ENCODE measurements at places on chromosomes 4 and X.

DNA sequence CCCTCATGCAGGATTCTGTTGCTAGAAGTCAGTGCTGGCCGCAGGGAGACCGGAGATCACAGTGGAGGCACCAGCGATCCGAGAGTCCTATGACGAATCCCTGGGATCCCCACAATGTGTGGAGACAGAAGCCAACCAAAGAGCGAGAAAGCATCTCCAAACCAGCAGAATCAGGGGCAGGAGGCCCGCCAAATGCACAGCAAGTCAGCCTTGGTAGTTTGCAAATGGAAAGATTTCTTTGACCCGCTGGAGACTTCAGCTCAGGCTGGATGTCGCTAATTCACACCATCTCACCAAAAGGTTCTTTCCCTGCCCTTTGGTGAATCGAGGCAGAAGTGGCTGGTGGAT lies 505 bp upstream of the PKD2 start:
- no peak for DNase-seq

- peak; percentile 38 for DNase-seq
Observed at GRCh38 chrX:33840176-33840575, 291.9 kb downstream of the FAM47A start.

GRCh38 chr4:105150503-105150902 lies 3.8 kb downstream of the TET2 start:
- no peak for DNase-seq

GRCh38 chr4:184882276-184882675 lies 56.5 kb upstream of the ACSL1 start:
- no peak for DNase-seq

GRCh38 chrX:71540801-71541200 lies 7.9 kb downstream of the OGT start:
- DNase-seq: no peak

- no peak for DNase-seq
Observed at GRCh38 chrX:66053414-66053813, 13.5 kb upstream of the VSIG4 start.

DNA sequence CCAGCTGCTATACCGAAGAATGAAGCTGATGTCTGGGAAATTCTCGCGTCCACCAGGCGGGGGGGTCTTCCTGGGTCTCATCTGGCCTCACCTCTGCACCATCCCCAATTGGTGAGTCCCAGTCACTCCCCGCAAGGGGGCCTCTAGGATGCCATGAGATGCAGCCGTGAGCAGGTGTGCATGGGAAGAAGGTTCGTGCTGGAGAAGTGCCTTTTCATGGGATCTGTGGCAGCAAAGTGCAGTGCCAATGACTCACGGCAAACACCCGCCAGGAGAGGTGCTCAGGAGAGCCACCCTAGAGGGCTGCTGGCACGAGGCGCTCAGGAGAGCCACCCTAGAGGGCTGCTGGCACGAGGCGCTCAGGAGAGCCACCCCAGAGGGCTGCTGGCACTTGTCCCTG lies 55.1 kb downstream of the CPZ start:
- DNase-seq: no peak

GRCh38 chrX:71118985-71119535 lies 664 bp downstream of the MED12 start:
- DNase-seq: peak; percentile 6

DNA sequence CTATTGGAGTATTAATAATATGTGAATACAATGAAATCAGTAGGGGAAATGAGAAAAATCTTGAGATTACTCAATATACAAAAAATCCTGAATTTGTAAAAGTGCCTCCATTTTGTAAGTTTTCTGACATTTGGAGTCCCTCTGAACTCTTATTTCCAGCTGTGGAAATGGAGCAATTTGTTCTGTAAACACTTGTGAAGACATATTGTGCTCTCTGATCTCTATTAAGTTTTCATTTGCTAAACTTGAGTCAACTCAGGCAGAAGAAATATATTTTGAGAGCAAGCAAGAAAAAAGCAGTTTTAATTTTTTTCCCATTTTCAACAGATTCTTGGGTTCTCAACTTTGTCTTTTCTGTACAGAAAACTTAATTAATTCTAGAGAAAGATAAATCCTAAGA lies 51.4 kb upstream of the PCDH18 start:
- DNase-seq: no peak

DNA sequence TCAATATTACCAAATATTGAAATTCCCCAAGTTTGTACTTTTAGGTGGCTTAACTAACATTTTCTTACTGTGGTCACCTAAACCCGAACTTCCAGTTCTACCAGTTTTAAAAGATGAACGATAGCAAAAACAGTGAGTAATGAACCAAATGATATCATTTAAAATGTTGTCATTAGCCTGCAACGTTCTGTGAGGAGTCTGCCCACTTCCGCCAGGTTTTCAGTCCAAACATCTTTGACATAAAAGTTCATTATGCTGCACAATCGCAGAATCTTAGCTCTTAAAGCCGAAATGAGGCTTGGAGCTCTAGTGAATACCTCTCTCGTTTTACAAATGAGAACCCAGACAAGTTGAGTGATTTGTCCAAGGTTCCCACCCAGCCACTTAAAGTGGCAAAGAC lies 762 bp downstream of the PIGA start:
- DNase-seq: peak; percentile 16

- DNase-seq: no peak
Observed at GRCh38 chr4:111334361-111334760, 711.5 kb upstream of the PITX2 start.

- DNase-seq: no peak
Observed at GRCh38 chr4:4639370-4639769, 97.5 kb upstream of the STX18 start.

GRCh38 chrX:77693594-77693993 lies 92.4 kb downstream of the ATRX start:
- DNase-seq: no peak

- DNase-seq: no peak
Observed at GRCh38 chr4:11344916-11345315, 83.8 kb downstream of the HS3ST1 start.

GRCh38 chrX:103560256-103560655 lies 25.1 kb upstream of the TCEAL4 start:
- DNase-seq: no peak

GRCh38 chrX:9249051-9249846 lies 215.3 kb upstream of the FAM9B start:
- no peak for DNase-seq

- DNase-seq: no peak
Observed at GRCh38 chrX:136194536-136194935, 47.2 kb downstream of the FHL1 start.

DNA sequence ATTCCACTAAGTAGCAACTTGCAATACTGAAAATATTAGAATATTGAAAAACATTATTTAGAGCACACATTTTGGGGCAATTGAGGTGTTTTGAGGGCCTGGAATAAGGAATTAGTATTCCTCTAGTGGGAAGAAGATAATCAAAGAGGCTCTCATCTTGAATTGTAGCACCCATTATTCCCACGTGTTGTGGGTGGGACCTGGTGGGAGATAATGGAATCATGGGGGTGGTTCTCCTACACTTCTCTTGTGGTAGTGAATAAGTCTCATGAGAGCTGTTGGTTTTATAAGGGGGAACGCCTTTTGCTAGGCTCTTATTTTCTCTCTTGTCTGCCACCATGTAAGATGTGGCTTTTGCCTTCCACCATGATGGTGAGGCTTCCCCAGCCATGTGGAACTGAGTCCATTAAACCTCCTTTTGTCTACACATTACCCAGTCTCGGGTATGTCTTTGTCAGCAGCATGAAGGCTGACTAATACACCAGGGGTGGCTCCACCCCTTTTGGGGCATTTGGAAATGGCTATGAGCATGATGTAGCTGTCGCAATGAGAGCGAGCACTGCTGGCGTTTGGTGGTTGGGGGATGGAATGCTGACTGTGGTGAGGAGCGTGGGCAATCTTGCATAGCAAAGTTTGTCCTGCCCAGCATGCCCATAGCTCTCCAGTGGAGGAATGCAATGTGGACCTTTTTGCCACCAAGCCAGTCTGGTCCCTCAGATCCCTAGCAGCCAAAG lies 308.2 kb downstream of the FRMPD4 start:
- DNase-seq: no peak

DNA sequence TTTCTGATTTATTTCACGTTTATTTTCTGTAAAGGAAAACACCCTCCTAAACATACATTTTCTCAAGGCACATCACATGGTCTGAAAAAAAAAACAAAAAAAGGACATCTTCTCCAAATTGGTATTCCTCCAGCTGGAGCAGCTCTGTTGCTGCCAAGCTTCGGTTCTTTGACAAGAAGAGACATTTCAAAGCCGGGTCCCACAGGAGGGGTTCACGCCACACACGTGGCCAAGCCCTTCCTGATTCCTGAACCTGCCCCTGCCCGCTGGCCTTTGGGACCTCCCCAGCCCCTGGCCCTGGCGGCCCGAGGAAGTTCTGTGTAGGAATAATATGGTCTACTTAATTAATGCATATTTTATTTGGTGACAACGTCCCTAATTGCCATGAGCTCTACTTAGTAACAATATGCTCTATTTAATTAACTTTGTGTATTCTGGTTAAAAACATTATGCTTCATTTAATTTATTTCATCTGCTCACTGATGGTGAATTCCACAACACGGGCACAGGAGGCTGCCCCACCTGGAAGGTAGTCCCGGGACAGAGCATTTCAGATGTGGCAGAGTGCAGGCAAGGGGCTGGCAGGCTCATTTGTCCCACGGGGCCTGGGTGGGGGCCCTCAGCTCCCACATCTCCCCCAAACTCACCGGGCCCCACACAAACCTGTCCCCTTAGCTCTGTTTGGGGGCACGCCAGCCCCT lies 5.4 kb upstream of the RGS12 start:
- DNase-seq: no peak

DNA sequence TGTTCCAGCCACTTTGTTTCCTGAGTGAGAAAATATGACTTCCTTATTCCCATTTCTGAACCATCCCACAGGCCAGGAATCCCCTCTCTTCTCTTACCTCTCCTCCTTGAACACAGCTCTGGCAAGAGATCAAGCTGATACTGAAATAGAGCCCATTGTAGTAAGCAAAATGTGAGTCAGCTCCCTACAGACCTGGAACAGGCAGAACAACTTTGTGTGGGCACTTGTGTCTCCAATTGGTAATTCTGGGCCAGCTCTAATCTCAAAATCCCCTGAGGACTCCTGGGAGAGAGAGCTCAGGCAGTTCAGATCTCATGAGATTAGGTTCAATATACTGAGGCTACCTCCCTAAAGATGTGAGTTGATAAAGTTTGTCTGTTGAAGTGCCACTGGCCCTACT lies 213.5 kb downstream of the GUCY2F start:
- no peak for DNase-seq

DNA sequence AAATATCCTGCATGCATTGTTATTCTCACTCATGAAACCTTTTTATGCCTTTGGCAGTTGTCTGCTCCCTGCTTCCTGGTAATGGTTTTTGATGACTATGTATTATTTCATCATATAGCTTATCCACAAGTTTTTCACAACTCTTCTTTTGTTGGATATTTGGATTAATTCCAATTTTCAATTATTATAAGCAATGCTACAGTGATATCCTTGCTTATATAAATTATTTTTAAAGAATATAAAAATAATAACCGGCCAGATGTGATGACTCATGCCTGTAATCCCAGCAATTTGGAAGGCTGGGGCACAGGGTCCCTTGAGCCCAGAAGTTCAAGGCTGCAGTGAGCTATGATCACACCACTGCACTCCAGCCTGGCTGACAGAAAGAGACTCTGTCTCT lies 47.0 kb downstream of the ASIC5 start:
- no peak for DNase-seq

- DNase-seq: no peak
Observed at GRCh38 chr4:24777536-24778463, 17.6 kb upstream of the SOD3 start.

DNA sequence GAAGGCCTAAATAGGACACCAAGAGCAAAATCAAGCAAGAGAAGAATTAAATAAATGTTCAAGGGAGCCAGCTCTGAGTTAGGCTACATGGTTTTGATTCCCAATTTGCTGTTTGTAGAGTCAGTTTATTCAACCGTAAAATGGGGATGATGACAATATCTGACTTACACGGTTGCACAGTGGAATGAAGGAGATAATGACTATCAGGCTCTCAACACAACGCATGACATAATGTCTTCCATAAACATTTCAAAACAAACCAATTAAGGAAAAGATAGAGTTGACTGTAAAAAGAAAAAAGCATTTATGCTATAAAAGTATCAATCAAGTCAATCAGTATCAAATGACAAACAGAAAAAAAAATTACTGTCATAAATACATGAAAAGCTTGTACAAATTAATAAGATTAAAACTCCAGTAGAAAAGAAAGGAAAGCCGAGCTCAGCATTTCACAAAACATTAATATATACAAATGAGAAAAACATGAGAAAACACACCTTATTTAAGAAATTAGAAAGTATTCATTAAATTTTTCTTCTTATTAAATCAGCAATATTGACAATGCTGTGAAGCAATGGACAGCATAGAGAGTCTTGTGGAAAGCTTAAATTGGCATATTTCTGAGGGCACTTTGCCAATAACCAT lies 179.0 kb downstream of the SCFD2 start:
- peak; percentile 29 for DNase-seq

- no peak for DNase-seq
Observed at GRCh38 chr4:188061083-188061482, 48.3 kb downstream of the TRIML2 start.
